ENCODE measurements at places on chromosomes 12 and 14.
A peak's percentile ranks its signal among the peaks of the same experiment; 100 is the strongest.

DNA sequence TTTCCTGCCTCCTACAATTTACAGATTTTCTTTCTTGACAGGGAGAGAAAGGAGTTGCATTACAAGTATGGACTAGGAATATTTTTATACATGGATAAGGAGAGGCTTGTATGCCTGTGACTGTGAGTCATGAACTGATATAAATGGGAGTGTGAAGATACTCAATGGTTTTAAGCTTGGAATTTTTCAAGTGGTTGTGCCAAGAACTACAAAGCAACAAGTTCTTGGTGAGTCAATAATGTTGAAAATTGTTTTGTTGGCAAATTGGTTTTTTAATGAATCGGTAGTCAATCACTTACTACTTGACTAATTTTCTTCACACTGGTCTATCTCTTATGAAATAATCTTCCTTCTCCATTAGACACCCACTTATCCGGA, 58.9 kb upstream of the HMGA2 start:
- DNase-seq = no peak

- no peak for DNase-seq
These were observed 78.5 kb downstream of the ARL6IP4 start for GRCh38 chr12:123058980-123059379.

DNA sequence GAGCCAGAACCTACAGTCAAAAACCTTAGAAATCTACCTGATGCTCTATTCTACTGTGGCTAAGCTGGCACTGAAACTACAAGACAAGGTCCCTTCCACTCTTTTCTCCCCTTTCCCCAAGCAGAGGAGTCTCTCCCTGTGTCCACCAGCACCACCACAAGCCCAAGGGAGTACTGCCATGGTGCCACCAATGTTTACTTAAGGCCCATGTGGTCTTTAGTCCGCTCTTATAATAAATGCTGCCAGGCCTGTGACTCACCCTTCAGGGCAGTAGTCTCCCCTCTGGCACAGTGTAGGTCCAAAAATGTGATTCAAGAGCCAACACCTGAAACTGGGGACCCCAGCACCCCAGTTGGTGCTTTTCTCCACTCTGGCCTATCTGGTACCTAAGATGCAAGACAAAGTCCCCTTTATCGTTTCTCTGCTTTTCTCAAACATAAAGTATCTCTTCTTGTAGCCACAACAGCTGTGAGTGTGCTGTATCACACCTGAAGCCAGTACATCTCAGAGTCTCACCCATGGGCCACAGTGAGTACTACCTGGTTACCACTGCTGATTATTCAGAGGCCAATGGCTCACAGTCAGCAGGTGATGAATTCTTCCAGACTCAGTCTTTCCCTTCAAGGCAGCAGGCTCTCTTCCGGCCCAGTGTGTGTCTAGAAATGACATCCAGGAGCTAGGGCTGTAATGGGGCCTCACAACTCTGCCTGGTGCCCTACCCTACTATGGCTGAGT, 29.3 kb downstream of the SLC38A2 start:
- no peak for DNase-seq

- no peak for DNase-seq
These were observed 187.7 kb upstream of the ATXN7L3B start for GRCh38 chr12:74349925-74350324.

GRCh38 chr12:113591480-113591974, 119.9 kb upstream of the LHX5 start:
- peak; percentile 3 for DNase-seq

- no peak for DNase-seq
These were observed 418.3 kb downstream of the MED13L start for GRCh38 chr12:115859231-115859630.

- DNase-seq = no peak
These were observed 354.7 kb upstream of the TMTC1 start for GRCh38 chr12:30138483-30138882.

DNA sequence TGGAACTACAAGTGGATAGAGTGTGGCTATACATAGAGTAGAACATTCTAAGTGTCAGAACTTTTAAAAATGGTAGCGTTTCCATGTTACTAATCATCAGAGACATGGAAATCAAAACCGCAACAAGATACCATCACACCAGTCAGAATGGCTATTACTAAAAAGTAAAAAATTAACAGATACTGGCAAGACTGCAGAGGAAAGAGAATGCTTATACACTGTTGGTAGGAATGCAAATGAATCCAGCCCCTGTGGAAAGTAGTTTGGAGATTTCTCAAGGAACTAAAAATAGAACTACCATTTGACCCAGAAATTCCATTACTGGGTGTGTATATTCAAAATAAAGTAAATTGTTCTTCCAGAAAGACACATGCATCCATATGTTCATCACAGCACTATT, 518.6 kb downstream of the NELL2 start:
- DNase-seq = no peak

Data from activated CD4-positive, alpha-beta T cell treated with anti-CD3 and anti-CD28 coated beads, Interleukin-2, Interleukin-4, amounts not matched to agents 100 ng/mL and 50 ng/mL, durations not matched to agents 16 hours and 8 hours (primary cell).